ENCODE measurements at places on chromosomes 4 and X.

- DNase-seq = no peak
These were observed 1522.5 kb downstream of the ARAP2 start for GRCh38 chr4:34721835-34722234.

DNA sequence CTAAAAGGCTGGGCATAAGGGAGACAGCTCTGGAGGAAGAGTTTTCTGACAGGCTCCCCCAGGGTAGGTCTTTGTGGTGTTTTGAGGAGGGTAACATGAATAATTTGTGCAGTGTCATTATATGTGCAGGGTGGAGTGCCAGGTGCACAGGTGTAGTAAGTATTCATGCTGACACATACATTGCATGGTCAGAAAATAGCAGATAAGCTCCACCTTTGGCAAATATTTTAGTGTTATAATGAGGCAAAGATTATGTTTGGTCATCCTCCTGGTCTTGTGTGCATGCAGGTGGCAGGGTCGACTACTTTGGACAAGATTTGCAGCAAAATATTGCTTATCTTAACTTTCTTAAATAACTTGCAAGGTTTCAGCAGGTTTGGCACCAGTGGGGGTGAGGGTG, 910.4 kb upstream of the PCDH10 start:
- no peak for DNase-seq

GRCh38 chr4:78863991-78864390, 75.2 kb downstream of the PAQR3 start:
- DNase-seq = no peak

- DNase-seq = no peak
These were observed 168.9 kb downstream of the HS3ST1 start for GRCh38 chr4:11259837-11260236.

DNA sequence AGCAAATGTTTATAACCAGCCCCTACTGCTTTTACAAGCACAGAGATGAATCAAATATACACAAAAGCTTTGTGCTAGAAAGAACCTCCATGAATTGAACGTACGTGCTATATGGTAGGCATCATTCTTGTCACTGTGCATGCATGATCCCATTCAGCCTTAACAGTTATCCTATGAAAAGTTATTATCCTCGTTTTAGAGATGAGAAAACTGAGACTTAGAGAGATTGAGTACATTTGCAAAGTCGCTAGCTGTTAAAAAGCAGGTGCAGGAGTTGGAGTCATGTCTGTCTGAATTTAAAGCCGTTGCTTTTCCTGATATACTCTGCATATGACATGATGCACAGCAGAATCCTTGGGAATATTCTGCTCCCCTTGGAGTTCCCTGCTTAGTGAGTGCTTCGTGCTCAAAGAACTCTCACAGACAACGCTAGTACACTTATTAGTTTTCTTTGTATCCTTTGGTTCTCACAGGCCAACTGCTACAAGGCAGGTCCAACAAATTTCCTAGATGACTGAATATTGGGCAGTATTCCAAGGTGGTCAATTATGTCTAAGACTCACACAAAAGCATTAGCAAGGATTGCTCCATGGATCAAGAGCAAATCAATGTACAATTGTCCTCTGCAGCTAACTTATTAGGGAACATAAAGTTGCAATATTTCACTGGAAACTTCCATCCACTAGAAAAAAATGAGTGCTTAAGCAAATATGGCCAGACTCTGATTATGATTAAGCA, 42.8 kb upstream of the TRIM2 start:
- DNase-seq = no peak

GRCh38 chr4:147853706-147854105, 121.8 kb downstream of the ARHGAP10 start:
- DNase-seq = no peak

DNA sequence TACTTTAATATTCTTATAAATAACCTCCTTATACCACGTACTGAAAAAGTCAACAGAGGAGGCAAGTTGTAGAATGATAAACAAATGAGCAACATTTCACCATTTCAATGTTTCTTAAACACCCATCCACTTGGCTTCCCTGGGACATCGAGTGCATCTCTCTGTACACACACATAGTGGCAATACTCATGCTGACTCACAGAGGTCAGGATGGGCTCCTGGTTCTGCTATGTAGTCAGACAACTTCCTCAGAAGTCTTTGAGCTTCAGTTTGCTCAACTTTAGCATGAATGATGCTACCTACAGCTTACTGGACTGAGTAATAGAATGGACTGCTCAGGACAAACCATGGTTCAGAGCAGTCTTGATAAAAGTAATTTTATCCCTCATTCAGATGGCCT, 56.9 kb downstream of the MAD2L1 start:
- DNase-seq = no peak

- no peak for DNase-seq
These were observed 718 bp downstream of the RAB40A start for GRCh38 chrX:103518571-103518970.

DNA sequence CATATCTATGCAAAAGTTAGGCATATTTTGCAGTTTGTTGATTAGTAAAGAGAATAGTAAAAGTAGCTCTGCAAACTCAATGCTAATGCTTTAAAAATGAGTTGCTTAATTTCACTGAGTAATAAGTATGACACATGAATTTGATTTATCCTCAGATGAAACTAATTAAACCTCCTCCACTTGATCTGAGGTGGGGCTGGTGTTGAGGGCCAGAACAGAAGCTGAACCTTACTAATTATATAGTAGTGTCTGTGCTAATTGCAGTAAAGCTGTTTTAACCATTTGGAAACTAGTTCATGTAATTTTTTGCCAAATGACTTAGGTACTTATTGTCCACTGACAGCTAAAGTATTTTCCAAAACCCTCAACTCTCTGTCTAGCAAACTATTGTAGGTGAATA, 7.7 kb upstream of the PGAM4 start:
- DNase-seq = no peak

- no peak for DNase-seq
These were observed 32.7 kb upstream of the TMEM150C start for GRCh38 chr4:82594456-82594855.

Measured in retina (tissue), 1 donor.